ENCODE measurements at places on chromosomes 11 and 22. TPM values are rescaled to one million over a fixed set of nuclear protein-coding genes. Genes with fewer than 3 reads are reported as not detected.

DNA sequence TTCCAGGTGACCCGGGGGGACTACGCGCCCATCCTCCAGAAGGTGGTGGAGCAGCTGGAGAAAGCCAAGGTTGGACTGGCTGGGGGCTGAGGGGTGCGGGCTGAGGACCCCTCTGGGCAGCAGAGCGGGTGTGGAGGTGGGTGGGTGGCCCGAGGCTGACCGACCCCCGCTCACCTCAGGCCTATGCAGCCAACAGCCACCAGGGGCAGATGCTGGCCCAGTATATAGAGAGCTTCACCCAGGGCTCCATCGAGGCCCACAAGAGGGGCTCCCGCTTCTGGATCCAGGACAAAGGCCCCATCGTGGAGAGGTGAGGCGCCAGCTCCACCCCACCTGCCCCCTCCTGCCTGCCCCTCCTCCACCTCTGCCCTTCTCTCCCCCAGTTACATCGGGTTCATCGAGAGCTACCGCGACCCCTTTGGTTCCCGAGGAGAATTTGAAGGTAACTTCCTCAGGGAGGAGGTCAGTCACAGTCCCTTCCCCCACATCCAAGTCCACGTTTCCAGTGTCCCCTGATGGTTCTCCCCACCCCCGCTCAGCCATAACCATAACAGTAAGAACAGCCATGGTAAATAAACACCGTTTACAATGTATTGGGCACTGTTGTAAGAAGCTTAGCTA, 11.2 kb downstream of the DPP3 start:
- DNase-seq: no peak

- no peak for DNase-seq
Measured at GRCh38 chr11:57546869-57547475, 9.6 kb downstream of the SMTNL1 start.

DNA sequence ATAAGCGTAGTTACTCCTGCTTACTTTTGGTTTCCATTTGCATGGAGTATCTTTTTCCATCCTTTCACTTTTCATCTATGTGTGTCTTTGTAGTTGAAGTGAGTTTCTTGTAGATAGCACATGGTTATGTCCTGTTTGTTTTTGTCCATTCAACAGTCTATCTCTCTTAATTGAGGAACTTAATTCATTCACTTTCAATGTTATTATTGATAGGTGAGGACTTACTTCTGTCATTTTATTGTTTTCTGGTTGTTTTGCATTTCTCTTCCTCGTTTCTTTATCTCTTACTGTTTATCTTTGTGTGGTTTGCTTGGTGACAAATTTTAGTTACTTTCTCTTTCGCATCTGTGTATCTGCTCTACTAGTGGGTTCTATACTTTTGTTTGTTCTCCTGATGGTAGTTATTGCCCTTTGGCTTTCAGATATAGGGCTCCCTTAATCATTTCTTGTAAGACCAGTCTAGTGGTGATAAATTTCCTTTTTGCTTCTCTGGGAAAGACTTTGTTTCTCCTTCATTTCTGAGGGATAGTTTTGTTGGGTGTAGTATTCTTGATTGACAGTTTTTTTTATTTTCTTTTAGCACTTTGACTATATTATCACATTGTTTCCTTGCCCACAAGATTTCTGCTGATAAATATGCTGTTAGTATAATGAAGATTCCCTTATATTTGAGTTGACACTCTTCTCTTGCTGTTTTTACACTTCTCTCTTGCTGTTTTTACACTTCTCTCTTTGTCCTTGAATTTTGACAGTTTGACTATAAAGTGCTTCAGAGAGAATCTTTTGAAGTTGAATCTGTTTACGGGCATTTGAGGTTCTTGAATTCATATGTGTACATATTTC, 9.0 kb upstream of the RAG1 start:
- no peak for DNase-seq

GRCh38 chr11:130631119-130631518, 182.7 kb downstream of the ADAMTS15 start:
- no peak for DNase-seq

- no peak for DNase-seq
Measured at GRCh38 chr11:126969865-126970479, 30.6 kb downstream of the KIRREL3 start.

DNA sequence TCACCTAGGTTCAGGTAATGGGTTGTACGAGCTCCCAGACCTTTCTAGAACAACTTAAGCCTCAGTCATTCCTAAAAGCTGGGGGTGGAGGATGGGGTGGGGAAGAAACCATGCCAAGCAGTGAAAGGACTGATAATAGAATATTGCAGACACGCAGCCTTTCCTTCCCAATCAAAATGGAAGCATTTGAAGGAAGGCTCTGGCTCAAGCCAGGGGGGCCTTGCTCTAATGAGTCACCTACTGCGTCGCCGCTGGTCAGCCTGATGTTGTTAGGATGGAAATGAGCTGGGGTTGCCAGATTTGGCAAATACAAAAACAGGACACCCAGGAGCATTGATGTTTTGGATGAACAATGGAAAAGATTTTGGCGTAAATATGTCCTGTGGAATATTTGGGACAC, 6.2 kb downstream of the SYT12 start:
- DNase-seq: no peak

DNA sequence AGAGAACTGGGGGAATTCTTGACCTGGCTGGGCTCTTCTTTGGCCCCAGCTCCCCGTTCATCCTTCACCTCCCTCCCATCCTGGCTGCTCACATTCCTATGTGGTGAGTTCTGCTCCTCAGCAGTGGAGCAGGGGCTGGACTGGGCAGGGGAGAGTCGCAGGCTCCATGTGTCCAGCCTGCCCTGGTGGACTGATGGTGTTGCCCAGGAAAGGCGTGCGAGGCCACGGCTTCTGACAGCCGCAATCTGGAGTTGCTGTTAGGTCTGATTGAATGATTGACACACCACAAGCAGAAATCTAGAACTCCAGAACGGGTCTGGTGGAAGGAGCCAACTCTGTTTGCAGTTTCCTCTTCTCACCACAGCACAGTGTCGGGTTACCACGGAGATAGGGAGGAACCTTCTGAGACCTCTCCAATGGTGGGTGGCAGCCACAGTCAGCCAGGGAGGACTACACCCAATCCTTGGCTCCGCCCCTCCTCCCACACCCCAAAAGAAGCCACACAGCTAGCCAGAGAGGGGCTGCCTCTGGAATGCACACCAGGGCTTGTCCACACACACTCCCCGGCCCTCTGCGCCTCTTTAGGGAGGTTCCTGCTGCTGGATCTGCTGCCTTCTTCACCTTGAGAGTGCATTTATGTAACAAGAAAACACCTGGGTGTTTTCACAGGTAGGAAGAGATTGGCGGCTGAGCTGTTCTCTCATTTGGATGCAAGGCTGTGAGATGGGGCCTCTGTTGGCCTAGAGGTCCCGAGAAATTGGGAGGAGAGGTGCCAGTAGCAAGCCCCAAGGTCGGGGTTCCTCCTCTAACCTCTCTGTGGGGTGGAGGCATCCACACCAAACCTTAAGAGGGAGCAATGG, 56.4 kb upstream of the CD44 start:
- peak; percentile 89 for DNase-seq

DNA sequence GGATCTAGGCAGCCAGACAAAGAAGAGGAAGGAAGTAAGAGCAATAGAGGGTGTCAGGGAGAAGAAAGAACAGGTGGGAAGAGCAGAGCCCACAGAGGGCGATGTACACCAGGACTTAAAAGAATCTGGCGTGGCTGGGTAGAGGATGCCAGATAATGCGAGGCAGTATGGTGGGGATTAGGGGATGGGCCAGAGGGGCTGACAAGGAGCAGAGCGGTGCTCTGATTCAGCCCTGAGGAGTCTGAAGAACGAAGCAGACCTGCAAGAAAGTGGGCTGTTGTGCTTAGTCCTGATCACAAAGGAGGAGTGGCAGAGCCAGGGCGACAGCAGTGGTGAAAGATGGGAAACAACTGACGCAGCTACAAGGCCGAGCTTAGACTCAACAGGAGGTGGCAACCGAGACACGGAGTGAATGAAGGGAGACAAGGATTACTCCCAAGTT, 163.7 kb downstream of the LARGE1 start:
- DNase-seq: no peak

CD3G gene
- 170 TPM for total RNA-seq

GVQW3 gene
- total RNA-seq: 2.5 TPM

DDI1 gene
- not detected for total RNA-seq
